ENCODE measurements at places on chromosomes 16 and 17.

DNA sequence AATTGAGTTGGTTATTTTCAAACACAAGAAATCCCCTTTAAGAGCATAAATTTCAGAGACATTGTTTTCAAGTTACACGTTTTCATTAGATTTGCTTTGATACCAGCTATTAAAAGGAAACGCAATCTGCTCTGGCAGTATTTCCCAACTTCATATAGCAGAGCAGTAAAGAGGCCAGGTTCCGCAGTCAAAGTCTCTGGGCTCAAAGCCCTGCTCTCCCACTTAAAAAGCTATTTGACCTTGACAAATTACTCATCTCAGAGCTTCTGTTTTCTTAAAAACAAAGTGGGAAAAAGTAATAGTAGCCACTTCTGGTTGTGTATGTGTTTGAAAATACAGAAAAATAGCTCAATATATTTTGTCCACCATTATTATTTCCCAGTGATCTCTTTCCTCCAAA lies 89.7 kb upstream of the CDYL2 start:
- DNase-seq: no peak

- no peak for DNase-seq
These were observed 60.6 kb upstream of the KIFC3 start for GRCh38 chr16:57862698-57863433.

DNA sequence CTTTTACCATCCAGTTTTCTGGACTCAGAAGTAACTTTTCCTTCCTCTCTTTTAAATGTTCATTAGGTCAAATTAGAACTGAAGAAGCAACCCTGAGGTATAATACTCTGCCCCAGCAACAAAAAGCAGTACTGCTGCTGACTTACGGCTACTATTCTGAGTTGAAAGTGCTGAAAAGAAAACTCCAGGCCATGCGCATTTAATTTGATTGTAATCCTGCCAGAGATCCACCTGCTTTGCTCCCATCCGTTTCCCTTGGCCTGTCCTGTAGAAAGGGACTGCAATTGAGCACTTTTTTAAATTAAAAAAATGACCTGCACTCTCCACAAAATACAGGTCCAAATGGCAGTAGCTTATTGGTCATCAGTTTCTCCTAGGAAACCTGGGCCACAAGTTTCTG lies 61.6 kb downstream of the PITPNC1 start:
- DNase-seq: no peak

DNA sequence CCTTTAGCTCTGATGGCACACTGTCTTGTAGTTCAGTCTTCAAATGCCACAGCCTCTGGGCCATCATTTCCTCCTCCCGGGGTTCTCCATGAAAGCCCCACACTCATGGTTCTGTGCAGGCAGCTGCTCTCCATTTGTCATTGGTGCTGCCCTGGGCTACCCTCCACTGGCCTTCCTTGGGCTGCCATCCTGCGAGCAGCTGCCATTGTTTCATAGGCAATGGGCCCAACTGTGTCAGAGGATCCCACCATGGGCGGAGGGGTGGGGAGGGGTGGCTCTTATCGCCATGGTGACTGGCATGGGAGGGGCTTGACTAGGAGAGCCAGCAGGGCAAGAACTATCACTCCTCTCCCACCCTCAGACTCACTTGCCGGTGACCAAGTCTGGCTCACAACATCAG lies 38.6 kb upstream of the BRD7 start:
- no peak for DNase-seq

GRCh38 chr16:4320571-4321137 lies 4.8 kb downstream of the GLIS2 start:
- no peak for DNase-seq

DNA sequence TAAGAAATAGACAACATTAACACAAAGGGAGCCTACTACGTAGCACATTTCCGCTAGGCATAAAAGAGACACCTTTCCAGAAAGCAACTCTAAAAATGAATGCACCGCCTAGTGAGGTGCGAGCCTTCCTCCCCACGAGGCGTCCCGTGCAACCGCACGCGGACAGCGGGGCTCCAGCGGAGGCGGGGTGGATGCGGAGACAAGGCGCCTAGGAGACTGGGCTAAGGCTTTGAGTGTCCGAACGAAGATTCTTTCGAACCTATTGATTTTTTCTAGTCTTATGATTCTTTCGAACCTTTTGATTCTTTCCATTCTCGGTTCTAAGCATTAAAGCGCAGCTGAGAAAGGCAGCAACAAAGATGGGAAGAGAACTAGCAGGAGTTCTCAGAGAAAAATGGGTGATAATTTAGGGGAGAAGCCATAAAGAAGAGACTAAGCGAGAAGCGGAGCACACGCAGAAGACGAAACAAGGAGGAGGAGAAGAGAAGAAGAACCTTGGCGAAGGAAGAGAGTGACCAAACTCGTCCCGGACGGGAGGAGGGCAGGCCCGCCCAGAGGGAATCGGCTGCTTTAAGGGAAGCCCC lies 394 bp upstream of the CPD start:
- DNase-seq: no peak

GRCh38 chr17:33572615-33573014 lies 279.5 kb upstream of the ASIC2 start:
- no peak for DNase-seq

DNA sequence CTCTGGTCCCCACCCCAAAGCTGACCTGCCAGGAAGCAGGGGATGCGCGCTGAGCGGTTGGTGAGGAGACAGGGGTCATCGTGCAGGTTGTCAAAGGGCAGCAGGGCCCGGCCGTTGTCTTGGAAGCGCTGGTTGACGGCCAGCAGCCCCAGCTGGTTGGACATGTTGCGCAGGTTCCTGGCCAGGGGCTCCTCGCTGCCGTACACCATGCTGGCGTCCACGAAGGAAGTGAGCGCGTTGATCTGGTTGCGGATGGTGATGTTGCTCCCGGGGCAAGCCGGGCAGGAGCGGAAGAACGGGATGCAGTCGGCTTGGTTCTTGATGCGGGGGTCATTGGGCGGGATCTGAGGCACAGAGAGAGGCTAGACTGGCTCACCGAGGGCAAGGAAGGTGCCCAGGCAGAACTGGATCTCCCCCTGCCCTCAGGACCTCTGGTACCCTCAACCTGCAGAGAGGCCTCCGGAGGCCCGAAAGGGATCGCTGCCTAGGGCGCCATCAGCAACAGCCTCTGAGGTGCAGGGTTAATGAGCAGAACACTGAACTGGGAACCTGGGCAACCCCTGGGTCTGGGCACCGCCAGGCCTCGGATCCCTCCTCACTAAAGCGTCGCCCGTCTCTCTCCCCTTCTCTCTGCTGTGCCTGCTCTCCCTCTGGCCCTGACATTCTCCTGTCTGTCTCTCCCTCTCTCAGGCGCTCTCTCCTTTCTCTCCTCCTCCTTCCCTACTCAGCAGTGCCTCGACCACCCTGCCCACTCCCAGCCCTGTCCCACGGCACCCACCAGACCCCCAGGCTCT lies 2.7 kb downstream of the MPO start:
- no peak for DNase-seq

DNA sequence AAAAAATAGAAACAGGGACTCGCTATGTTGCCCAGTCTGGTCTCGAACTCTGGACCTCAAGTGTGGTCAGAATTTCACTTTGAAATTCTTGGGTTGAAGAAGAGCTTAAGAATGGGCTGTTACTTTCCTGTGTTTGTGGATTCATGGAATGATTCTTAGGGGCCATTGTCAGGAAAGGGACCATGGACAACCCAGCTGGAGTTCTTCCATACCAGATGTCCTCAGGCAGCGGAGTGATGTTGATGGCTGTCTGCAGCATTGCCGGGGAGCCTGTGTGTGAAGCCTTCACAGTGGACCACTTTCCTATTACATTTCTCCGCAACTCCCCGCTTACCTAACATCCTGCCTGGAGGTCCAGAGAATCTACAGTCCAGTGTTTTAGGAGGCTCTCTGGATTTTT lies 145.9 kb downstream of the CLEC16A start:
- DNase-seq: no peak

DNA sequence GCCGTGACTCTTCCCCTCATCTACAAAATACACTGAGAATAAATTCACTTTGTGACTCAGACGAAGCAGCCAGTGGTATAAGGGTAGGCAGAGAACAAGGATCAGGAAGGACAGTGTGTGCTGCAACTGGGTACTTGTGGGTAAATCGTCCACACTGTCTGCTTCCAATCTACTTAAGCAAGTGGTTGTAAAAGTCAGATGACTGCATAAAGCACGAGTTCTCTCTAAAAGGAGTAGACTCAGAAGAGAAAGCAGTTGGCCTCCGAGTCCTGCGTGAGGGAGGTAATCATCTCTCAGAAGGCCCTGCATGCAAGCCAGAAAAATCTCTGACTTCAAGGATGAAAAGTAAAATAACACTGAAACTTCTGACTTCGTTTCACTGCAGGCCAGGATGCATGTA lies 43.1 kb downstream of the ANKFY1 start:
- no peak for DNase-seq

DNA sequence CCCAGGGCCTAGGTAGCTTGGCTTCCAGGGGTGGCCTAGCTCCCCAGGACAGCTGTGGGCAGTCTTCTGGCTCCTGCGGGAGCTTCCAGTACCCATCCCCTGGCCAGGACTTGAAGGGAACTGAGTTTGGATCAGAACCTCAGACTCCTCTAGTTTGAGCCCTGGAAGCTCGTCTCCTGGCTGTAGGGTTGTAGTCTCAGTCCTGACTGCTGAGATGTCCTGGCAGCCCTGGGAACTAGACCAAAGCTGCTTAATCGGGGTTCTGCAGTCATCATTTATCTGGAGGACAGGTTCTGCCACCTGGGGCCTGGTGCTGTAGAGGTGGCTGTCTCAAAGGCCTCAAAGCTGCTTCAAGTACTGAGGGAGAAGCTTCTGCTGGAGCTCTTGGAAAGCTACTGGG lies 163.7 kb downstream of the WSCD1 start:
- DNase-seq: no peak

- DNase-seq: no peak
These were observed 12.0 kb downstream of the PGS1 start for GRCh38 chr17:78390241-78391050.

DNA sequence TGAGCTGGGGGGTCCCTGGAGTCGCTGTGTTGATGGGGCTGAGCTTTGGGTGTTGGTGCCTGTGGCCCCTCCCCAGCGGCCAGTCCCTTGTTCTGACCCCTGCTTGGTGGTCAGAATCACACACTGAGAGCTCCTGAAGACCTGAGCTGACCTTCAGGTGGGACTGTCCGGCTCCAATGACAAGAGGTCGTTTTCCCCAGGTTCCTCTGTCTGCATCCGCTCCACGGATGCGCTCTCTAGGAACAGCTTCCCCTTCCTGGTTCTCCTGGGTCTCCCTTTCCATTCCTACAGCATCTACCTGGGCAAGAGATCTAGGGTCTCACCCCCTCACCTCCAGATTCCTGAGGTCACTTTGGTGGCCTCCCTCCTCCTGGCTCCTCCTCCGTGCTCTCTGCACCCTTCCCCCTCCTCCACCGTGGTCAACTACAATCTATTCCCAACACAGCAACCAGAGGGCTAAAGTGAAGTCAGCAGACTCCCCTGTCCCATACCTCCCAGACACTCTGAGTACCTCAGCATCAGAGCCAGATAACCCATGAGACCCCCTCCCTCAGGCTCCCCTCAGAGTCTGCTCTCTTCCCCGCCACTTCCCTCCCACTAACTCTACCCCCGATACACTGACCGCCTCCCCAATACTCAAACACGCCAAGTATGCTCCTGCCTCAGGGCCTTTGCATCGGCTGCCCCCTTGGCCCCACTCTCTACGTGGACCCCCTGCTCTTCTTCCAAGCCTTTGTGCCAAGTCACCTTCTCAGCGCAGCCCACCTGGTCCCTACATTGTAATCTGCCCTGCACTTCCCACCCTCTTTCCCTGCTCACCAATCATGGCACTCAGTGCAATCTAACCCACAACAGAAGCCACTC lies 9.0 kb upstream of the SEC14L5 start:
- no peak for DNase-seq

GRCh38 chr16:14202095-14202494 lies 131.0 kb downstream of the MRTFB start:
- no peak for DNase-seq

GRCh38 chr16:80806927-80807340 lies 2.5 kb upstream of the CDYL2 start:
- peak; percentile 8 for DNase-seq

GRCh38 chr16:13767215-13767614 lies 152.7 kb upstream of the ERCC4 start:
- no peak for DNase-seq

DNA sequence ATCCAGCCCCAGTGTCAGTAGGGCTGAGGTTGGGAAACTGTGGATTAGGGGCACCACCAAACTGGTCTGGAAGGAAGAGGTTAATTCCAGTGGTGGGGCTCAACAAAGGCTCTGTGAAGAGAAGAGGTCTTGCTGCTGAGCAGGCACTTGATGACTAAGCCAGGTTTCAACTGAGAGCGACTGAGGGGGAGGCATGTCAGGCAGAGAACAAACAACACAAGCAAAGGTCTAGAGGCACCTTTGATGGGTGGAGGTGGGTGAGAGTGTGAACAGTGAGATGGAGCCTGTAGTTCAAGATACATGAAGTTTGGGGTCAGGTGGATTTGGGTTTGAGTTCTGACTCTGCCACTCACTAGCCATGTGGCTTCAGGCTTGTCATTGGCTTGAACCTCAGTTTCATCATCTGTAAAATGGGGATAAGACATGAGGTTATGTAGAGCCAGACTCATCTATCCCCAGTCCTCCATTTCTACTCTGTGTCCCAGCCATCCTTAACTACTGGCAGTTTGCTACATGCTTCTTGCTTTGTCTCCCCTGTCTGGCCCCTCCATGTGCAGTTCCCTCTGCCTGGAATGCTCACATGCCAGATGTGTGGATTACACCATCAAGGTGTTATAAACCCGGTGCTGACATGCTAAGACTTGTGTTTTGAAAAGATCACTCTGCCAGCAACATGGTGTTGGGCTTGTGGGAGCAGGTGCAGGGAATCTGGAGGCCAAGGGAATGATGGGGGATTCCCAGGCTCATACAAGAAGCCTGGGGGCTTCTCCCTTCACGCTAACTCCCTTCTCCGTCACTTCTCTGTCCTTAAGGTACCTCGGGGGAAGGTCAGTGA lies 3.0 kb upstream of the RMI2 start:
- DNase-seq: no peak

- no peak for DNase-seq
These were observed 6.8 kb upstream of the FLYWCH1 start for GRCh38 chr16:2904922-2905240.

GRCh38 chr16:77790912-77791311 lies 2.5 kb downstream of the VAT1L start:
- no peak for DNase-seq

GRCh38 chr17:18993905-18994526 lies 10.5 kb downstream of the FAM83G start:
- no peak for DNase-seq

- DNase-seq: no peak
These were observed 27.7 kb downstream of the NECAB2 start for GRCh38 chr16:83995754-83996153.

- no peak for DNase-seq
These were observed 498 bp downstream of the SMYD4 start for GRCh38 chr17:1829216-1829591.

DNA sequence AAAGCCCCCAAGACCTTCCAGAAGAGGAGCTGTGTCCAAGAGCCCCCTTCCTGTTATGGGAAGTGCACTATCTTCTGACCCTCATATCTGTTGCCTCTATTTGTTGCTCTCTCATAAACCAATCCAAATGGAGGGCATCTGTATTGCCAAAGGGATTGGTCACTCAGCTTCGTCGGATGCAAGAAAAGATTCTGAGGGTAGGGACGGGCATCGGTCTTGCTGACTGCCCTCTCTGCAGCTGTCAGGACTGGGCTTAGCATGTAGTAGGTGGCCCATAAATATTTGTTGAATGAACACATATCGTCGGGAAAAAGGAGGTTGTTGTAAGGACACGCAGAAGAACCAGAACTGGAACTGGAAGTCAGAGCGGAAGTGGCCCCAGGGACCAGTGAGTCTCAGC lies 44.1 kb downstream of the CCDC42 start:
- no peak for DNase-seq

- no peak for DNase-seq
These were observed 8.3 kb downstream of the TEX2 start for GRCh38 chr17:64254755-64255154.

- DNase-seq: no peak
These were observed 42.9 kb upstream of the KSR1 start for GRCh38 chr17:27413315-27413714.
